T-helper 9 cell (primary cell): ENCODE measurements at places on chromosomes 2 and 18.

DNA sequence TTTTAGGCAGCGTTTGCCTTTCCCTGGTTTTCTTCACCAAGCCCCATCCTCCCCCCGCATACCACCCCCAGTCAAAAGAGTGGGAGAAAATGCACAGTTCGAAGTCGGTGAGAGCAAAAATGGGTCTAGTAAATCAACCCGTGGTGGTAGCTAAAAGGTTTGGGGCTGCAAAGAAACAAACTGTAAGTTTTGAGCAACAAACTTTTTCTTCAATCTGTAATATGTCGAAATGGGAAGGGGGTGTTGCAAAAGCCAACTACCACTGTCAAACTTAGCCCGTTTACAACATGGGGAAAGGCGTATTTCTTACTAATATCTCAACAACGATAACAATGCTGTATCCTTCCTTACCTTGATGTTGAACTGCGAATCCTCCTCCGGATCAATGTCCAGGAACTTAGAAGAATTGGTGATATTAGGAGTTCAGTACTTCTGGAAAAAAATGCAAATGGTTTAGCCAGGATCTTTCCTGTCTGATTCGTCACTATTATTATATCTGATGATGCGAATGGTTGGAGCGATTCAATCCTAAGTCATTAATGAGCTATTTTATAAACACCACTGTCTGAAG, 2.4 kb upstream of the SATB2 start:
- DNase-seq = no peak

GRCh38 chr2:17058772-17059402, 393.3 kb upstream of the CYRIA start:
- DNase-seq = no peak

GRCh38 chr2:36707050-36707449, 10.5 kb downstream of the VIT start:
- DNase-seq = no peak

GRCh38 chr2:200732866-200733265, 78.8 kb upstream of the BZW1 start:
- no peak for DNase-seq

GRCh38 chr2:71070294-71071093, 2.0 kb downstream of the NAGK start:
- no peak for DNase-seq

DNA sequence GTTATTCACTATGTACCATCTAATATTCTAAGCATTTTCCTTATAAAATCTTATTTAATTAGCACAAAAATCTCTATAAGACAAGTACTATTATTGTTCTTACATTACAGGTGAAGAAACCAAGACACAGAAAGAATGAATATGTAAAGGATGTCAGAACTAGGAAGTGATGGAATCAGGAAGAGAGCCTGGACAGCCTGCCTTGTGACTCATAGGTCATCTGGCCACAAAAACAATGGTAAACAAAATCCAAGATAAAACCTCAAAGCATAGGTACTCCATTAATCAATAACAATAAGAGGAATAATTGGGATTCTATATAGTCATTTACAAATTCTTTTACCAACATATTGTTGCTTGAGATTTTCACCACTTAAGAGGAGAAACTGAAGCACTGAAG, 505.4 kb upstream of the PIK3C3 start:
- DNase-seq = no peak

GRCh38 chr2:121736140-121736461, 574 bp downstream of the NIFK start:
- DNase-seq = no peak

GRCh38 chr2:47072728-47073191, 82.3 kb downstream of the STPG4 start:
- no peak for DNase-seq

DNA sequence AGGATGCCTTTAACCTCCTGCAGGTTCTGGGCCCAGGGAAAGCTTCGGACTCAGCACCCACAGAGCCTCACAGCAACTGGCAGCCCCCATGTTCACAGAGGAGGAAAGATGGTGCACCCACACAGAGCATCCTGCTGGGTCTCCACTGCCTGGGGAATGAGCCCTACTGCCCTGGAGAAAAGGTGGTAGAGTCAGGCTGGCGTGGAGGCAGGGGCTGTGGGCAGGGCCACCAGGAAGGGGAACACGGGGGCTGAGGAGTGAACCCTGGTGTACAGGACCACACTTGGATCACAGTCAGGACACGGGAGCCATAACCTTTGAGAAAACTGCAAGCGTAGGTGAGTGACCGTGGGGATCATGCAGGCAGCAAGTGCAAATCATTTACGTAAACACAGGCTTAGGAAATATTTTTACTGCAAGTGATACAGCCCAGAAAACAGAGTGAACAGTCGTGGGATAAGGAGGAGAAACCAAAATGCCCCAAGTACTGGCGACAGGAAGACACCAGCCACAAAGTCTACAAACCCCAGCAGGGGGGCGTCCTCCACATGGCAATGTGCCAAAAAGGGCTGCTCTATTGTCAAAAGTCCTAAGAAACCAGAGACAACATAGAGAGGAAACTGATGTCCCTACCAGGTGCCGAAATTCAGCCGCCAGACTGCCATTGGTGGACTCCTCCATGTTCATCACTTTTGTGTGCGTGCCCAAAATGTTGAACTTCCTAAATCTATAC, 27.6 kb downstream of the STAT1 start:
- no peak for DNase-seq

DNA sequence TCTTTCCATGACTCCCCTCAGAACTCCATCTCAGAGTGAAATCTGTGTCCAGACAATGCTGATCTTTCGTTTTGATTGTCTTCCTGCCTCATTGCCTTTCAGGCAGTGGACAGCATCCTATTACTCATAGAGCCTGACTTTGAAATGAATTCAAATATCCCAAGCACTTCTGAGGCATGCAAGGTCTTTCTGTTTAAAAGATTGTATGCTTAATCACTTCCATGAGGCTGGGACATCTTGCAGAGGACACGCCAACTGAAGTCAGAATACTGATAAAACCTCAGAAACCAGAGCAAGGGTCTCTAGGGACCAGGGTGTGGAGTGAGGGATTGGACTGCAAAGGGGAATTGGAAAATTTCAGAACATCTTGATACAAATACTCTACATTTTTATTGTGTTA, 836.5 kb upstream of the ID2 start:
- DNase-seq = no peak

GRCh38 chr2:11203480-11203879, 48.2 kb downstream of the SLC66A3 start:
- no peak for DNase-seq

- DNase-seq = no peak
These were observed 29.0 kb downstream of the LINC00305 start for GRCh38 chr18:64119916-64120315.

- no peak for DNase-seq
These were observed 83.8 kb downstream of the TMEM247 start for GRCh38 chr2:46563186-46563585.
